ENCODE measurements at places on chromosomes 11 and 22. TPM values are rescaled to one million over a fixed set of nuclear protein-coding genes. Genes with fewer than 3 reads are reported as not detected.
A peak's percentile ranks its signal among the peaks of the same experiment; 100 is the strongest.

Gene APOL4
- 0.65 TPM for total RNA-seq

Gene NAGA
- total RNA-seq: 20.8 TPM

Gene CCDC89
- 0.13 TPM for total RNA-seq

Gene SCGB2A2
- total RNA-seq: not detected

Gene TPST2
- total RNA-seq: 24.2 TPM

Gene C11orf97
- total RNA-seq: not detected

Gene LINC01488
- total RNA-seq: not detected

Gene JAML
- total RNA-seq: not detected

GRCh38 chr11:21811572-21811971, 381.3 kb upstream of the ANO5 start:
- peak; percentile 18 for DNase-seq

DNA sequence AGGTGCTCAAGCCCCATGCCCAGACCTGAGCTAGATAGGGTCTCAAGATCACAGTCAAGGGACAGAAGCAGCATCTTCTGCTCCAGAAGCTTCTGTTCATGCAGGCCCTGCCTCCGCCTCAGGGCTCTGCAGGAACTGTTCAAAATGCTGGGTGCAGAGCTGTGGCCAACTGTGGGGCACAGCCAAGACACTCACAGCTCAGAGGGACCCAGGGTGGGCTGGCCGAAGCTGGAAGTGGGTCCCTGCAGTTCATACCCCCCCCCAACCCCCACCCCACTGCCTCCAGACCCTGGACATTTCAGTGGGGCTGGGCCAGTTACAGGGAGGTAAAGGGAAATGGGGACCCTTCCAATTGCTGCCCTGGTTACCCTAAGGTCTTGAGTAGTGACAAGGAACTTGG, 129.0 kb downstream of the CRYBB2 start:
- no peak for DNase-seq

- peak; percentile 80 for DNase-seq
Measured at GRCh38 chr11:122642472-122642922, 13.0 kb upstream of the UBASH3B start.

- no peak for DNase-seq
Measured at GRCh38 chr11:68565768-68566167, 105.2 kb downstream of the PPP6R3 start.

DNA sequence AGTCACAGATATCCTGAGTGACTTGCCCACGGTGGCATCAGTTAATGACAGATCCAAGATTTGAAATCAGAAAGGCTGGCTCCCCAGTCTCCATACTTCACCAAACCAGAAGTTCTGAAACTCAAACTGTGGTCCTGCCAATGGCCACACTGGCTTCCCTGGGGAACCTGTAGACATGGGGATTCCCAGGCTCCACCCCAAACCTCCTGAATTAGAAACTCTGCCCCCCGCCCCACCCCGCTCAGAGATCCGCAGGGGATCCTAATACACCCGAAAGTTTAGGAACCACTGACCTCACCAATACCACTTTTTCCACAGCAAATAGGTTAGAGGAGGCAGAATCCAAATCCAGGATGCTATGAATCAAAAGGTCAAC, 15.3 kb downstream of the RTN4RL2 start:
- DNase-seq: no peak

DNA sequence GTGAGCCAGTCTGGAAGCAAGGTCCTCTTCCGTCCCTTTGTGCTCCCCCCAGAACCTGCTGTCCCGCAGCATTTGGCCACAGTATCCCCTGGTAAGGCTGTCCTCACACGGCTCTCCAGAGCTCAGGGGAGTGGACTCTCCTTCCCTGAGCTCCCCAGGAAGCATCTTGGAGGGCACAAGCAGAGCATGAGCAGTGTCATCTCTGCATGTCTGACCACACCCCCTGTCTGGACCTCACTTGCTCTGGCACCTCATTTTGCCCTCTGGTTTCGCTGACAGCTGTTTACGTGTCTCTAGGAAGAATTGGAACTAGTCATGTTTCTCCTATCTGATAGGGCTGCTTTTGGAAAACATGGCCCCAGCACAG, 15.5 kb downstream of the DCPS start:
- DNase-seq: no peak

GRCh38 chr11:122141725-122142124, 25.7 kb upstream of the BLID start:
- no peak for DNase-seq

GRCh38 chr22:28899199-28899853, 16.0 kb downstream of the ZNRF3 start:
- no peak for DNase-seq

GRCh38 chr11:35214792-35215193, 75.8 kb downstream of the CD44 start:
- DNase-seq: no peak

DNA sequence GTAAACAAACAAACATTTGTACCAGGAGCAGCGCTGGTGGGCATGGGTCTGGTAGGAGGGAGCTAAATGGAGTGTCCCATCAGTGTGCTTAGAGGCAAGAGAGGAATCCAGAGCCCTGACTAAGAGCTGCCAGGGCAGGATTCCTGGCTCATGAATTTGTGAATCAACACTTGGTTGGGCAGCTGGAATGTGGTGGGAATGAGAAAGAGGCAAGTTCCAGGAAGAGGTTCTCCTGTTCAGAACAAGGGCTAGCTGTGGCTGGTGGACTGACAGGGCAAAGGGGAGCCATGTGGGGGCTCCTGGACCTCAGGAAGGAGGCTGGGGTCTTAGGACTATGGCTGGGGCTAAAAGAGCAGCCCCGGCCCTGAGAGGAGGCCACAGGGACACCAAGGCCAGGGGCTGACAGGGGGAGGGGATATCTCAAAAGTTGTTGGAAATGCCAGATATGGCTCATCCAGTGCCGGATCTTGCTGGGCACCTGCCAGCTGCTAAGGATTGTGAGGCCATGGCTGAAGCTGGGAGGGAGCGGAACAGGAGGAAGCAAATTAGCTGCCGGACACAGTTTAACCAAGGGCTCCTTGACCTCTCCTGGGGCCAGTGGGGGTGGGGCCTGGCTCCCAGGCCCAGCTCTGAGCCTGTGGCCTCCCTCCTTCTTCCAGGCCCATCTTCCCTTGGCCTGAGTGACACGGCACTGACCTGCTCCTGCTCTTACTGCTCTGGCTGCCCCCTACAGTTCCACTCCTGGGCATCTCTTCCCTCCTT, 14.6 kb upstream of the P2RY6 start:
- no peak for DNase-seq

GRCh38 chr22:43830931-43831560, 18.9 kb upstream of the EFCAB6 start:
- DNase-seq: no peak

- DNase-seq: no peak
Measured at GRCh38 chr11:79321263-79321662, 119.6 kb downstream of the TENM4 start.

GRCh38 chr11:86746514-86746913, 53.8 kb upstream of the PRSS23 start:
- DNase-seq: no peak

DNA sequence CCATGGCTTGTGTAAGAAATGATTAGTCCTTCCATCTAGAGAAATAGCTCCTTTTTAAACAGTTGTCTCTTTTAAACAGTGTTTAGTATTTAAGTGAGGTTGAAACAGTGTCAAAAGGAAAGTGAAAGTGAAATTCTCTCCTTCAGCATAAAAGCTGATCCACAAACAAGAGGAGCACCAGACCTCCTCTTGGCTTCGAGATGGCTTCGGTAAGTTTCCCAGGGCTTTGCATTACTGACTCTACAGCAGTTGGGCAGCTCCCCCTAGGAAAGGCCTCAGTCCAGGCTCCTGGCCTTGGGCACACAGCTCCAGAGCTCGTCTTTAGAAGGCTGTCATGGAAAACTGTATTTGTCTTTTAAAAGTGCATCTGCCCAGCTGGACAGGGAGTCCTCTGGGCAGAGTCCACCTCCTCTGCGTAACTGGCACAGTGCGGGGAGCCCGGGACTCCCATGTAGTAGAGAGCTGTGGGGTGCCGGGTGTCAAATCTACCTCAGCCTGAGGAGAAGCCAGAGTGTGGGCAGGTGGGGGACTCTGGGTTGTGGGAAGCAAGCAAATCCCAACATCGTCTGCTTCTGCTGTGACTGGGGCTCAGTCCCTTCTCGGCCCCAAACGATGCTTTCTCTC, at the start of gene PLAAT4:
Gene PLAAT4, plus strand, starts transcription at position 140 of the 624 bp plus-strand sequence. Its CDS starts 61 bp downstream, at position 201.
- peak; percentile 72 for DNase-seq

- DNase-seq: no peak
Measured at GRCh38 chr11:2653198-2653551, 46.6 kb downstream of the KCNQ1OT1 start.

Measured in HT-29 (cell line).